ENCODE measurements at places on chromosomes 16 and 17.

GRCh38 chr17:48483471-48484131, 47.2 kb downstream of the HOXB1 start:
- DNase-seq: no peak

DNA sequence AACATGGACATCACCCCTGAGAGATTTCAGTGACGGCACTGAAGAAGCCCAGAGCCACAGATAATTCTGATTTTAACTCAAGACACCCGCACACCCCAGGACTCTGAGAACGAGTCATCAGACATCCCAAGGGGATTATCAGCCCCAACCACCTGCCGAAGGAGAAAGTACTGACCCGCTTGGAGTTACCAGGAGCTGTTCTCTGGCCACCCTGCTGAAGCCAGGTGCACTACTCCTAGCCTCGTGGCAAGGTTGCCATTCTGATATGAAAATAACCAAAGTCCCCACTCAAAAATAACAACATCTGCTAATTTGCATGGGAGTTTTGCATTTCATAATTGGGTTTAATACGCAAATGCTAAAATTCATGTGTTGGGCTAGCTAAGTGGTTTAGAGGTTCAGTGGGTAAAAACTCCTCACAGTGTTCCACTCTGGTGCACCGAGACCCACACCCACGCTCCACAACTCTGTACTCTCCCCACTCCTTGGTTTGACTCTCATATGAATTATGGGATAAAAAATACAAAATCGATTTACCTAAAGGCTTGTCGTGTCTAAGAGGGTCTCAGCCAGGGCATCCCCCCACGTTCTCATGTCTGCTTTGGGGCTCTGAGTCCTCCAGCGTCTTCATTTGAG, 143.0 kb upstream of the NOL11 start:
- no peak for DNase-seq

DNA sequence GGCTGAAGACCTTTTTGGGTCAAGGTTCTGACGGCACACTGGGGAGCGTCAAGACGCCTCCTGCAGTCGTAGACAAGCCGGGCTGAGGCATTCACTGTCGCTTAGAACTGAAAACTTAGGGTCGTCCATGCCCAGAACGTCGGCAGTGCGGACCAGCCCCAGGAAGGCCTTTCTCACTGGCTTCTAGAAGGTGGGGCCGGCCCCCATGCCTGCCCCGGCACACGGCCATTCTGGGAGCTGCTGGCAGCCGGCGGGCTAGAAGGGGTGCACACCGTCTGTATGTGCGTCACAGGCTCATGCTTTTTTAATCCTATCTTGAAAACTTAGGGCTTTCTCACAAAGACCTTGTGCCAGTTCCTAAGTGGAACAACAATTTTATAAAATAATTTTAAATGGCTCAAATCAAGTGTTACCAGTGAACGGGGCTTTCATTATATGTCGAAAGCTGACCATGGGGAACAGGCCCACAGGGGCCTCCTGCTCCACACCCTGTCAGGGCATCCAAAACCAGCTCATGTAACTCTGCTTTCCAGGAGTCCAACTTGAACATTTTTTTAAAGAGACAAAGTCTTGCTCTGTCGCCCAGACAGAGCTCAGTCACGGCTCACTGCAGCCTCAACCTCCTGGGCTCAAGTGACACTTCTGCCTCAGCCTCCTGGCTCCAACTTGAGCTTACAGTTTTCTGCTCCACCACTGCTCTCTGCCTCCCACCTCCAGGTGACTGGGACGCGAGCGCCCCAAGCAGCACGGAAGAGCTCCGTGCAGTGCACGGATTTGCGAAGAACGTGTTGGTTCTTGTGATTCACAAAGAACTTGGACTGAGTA, 111.2 kb downstream of the ANKRD11 start:
- no peak for DNase-seq

GRCh38 chr16:27708651-27709050, 158.7 kb downstream of the KATNIP start:
- DNase-seq: no peak

DNA sequence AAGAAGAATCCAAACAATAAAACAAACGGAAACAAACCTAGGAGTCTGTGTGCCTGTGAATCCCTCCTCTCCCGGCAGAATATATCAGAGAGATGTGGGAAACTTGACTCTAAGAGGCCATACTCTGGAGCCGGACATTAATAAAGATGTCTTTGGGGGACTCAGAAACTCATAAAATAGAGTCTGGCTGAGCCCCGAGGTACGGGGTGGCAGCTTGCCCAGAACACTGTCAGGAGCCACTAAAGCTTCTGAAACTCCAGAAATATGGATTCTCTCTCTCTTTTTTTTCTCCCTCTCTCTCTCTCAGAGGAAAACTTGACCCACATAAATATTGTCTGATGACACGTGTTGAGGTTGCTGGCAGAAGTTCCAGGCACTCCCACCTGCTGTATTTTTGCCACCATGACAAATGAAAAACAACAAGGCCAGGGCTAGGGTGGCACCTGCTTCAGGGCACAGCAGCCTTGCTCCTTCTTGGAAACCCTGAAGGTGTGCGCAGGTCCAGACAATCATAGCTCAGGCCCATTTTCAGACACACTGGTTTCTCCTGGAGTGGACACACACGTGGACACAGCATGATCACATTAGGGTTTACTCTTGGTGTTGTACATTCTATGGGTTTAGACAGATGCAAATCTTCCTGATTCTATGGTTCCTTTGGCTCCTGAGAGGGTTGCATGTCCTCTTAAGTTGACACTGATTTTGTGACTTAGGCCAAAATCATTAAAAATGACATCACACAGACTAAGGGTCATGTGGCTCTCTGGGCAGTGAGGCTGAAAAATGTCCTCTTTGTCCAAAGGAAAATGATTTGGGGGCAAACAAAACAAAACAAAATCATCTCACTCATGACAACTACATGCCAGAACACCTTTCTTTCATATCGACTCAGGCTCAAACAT, 282.6 kb upstream of the IRX3 start:
- no peak for DNase-seq

- no peak for DNase-seq
Observed at GRCh38 chr16:67673712-67674580, 7.3 kb downstream of the C16orf86 start.

DNA sequence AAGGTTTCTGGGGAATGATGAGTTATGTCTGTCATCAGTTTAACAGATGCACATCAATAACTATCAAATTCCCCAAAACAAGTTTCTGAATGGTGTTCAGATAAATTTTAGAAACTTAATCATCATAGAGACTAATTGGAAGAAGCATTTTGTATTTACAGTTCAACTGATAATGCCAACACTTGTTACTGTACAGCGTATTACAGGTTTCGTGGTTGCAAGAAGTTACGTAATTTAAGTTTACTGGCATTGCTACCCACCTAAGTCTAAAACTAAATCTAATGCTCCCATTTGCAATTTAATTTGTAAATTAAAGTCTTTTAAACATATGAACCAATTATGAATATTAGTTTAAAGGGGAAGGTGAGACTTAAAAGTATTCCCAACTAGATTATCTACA, 3.0 kb downstream of the SRSF1 start:
- no peak for DNase-seq

- no peak for DNase-seq
Observed at GRCh38 chr17:52149626-52150025, 8.9 kb downstream of the CA10 start.

GRCh38 chr16:813204-813915, 12.8 kb upstream of the GNG13 start:
- DNase-seq: no peak

GRCh38 chr17:17906418-17907215, 65.6 kb downstream of the TOM1L2 start:
- no peak for DNase-seq

DNA sequence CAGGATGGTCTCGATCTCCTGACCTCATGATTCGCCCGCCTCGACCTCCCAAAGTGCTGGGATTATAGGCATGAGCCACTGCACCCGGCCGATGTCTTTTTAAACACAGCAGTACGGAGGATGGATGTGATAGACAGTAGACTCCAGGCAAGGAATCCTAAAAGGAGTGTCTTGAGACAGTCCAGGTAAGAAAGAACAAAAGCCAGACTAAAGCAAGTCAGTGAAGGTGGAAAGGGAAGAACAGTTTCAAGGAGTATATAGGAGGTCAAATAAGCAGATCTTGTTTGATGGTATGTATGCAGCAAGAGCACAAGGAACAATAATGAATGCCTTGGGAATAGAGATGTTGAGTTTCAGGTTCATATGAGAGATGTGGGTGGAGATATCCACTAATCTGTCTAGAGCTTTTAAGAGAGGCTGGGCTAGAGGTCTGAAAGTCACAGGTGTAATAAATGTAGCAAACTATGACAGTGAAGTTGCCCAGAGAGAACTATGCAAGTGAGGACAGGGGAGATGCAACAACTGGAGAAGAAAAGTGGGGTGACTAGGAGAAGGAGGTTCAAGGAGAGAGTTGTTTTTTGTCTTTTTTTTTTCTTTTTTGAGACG, 4.5 kb downstream of the TUBD1 start:
- no peak for DNase-seq

GRCh38 chr17:45036691-45037090, 14.7 kb downstream of the DCAKD start:
- DNase-seq: no peak

GRCh38 chr16:64380751-64381150, 741.1 kb downstream of the CDH11 start:
- DNase-seq: no peak

DNA sequence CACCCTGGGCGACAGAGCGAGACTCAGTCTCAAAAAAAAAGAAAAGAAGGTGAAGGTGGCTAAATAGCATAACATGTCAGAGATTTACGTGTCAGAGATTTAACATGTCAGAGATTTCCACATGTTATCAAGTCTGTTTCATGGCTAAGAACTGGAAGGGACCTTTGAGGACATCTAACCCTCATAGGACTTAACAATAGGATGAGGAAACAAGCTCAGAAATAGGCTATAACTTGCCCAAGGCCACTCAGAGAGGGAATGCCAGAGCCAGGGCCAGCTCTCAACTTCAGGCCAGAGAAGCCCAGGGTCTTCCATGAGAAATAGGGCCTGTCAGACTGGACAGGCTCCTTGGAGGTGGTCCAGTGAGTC, 26.8 kb upstream of the ZNF629 start:
- no peak for DNase-seq

DNA sequence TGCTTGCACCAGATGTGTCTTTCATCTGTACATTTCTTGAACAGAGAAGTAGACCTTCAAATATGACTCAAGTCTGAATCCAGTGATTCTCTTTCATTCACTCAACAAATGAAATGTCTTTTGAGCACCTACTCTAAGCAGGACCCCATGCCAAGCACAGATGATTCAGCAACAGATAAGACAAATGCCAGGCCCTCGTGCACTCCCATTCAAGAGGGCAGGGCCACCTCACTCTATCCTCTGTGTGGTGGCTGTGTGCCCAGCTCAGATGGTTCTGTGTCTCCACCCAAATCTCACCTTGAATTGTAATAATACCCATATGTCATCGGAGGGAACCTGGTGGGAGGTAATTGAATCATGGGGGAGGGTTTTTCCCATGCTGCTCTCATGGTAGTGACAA, 74.1 kb upstream of the NKD1 start:
- DNase-seq: no peak

DNA sequence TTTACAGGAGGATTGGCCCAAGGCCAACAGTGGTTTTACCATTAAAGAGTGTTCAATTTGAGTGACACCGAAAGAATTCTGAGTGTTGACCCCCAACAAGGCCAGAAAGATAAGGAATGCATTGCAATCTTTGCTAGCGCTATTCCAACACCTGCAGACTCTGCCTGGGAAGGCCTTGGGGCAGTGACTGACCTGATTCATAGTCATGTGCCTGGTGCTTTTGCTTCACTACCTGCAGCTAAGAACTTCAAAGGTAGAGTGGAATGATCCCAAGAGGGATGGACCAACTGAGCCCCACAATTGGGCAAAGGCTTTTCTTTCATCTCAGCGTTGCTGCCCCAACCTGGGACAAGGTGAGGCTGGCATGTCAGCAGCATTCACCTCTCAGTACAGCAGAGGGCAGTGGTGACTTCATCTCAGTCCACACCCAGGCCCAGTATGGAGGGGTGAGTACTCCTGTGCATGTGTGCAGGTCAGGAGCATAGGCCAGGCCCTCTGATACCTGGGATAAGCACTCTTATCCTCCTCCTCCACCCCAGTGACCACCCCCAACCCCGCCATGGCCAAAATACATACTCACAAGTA, 149.6 kb upstream of the GNAO1 start:
- peak; percentile 3 for DNase-seq

GRCh38 chr17:49729069-49729468, 21.3 kb upstream of the SLC35B1 start:
- no peak for DNase-seq

DNA sequence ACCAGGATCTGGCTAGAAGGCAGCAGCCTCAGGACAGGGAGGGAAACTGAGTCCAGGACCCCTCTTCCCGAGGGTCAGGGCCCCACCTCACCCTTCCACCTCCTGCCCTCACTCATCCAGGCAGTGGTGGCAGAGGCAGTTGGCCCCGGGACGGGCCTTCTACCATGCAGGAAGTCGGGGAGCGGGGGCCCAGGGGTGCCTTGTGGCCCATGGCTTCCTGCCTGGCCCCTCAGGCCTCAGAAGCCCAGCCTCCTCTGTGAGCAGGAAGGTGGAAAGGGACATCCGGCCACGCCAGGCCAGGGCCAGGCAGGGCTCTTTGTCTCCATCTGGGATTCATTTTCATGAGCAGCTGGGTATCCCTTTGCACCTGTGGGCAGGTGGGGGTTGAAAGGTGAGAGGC, 58.5 kb downstream of the BAHCC1 start:
- peak; percentile 35 for DNase-seq

DNA sequence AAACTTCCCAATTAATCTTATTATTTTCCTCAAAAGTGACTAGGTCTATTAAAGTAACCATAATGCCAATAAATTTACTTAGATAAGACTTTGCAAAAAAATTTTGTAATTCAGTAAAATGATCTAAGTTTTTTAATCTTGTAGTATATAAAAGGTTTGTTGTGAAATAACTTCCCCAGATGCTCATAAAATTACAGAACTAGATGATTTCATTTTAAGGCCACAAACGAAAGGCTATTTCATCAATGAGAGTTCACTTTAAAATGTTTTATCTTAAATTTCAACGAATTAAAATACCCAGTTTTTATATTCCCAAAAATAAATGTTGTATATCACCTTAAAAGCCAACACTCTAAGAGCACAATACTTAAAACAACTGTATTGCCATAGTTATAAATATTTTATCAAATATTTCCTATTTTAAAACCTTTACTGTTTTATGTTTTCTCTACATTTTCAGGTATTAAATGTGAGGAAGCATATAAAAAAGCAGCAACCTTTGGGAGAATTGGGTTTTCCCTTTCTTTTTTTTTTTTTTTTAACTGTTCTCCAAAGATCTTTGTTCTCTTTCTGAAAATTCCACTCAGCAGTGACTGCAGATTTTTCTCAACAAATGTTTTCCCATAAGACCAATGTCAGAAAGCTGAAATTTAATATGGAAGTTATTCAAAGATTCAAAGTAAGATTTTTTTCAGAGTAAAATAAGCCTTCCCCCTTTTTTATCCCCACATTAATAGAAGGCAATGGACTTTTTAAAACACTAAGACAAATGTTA, 169.9 kb downstream of the CYB561 start:
- DNase-seq: no peak

Measured in NK-92 treated with Interleukin-12 subunit alpha and Interleukin-12 subunit beta, amount 100 ng/mL, for 24 hours (cell line).